ENCODE measurements at places on chromosomes 12 and 14.

DNA sequence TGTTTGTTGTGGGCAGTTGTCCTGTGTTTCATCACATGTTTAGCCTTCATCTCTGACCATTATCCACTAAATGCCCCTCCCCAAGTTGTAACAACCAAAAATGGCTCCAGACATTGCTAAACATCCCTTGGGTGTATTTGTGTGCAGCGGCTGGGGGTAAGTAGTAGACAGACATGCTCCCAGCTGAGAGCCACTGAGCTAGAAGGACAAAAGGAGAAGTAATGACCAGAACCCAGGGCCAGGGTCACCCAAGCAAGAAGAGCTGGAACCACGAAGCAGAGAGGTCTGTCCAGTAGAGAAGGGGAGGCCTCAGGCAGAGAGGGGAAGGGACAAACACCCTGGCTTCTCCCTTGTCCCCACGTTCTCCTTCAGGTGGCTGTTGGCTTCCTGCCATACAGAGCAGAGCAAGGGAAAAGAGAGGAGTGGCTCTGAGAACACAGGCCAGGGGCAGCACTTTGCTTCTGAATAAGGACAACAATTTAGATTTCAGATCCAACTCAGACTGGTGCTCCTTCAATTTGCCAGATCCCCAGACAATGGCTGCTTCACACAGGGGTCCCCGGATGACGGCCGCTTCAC is 55.2 kb downstream of the NDUFA12 start:
- DNase-seq, result no peak

GRCh38 chr12:52749827-52750226 is 27.3 kb downstream of the KRT76 start:
- no peak for DNase-seq

- no peak for DNase-seq
Measured at GRCh38 chr12:121167232-121167820, 34.6 kb downstream of the P2RX7 start.

- no peak for DNase-seq
Measured at GRCh38 chr14:23555533-23555881, 564 bp upstream of the THTPA start.

DNA sequence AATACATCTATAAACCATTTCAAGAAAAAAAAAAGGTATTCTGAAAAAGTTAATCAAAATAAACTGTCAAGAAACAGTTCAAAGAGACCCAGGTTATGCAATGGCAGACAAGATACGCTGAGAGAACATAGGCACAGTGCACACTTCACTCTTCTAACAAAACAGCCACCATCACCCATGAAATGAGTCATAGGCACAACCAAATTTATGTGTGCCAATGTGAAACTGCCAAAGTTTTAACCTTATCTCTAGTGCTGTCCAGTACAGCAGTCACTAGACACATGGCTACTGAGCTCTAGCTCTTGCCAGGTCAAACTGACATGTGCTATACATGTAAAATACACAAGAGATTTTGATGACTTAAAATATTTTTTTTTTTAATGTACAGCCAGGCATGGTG is 1.4 kb downstream of the CEP128 start:
- DNase-seq, result no peak

Measured in stimulated activated CD8-positive, alpha-beta memory T cell treated with anti-CD3 and anti-CD28 coated beads, Interleukin-7, amount 100 ng/mL, for 24 hours (primary cell).